Ascending aorta (tissue), 2 donors: ENCODE measurements at places on chromosomes 11 and 22. TPM values are rescaled to one million over a fixed set of nuclear protein-coding genes. Genes with fewer than 3 reads are reported as not detected.

- no peak for DNase-seq
Observed at GRCh38 chr11:109680127-109680526, 258.1 kb downstream of the C11orf87 start.

- no peak for DNase-seq
Observed at GRCh38 chr11:46526216-46527215, 67.3 kb downstream of the AMBRA1 start.

Gene SEPTIN5
- total RNA-seq, result 105 TPM

DNA sequence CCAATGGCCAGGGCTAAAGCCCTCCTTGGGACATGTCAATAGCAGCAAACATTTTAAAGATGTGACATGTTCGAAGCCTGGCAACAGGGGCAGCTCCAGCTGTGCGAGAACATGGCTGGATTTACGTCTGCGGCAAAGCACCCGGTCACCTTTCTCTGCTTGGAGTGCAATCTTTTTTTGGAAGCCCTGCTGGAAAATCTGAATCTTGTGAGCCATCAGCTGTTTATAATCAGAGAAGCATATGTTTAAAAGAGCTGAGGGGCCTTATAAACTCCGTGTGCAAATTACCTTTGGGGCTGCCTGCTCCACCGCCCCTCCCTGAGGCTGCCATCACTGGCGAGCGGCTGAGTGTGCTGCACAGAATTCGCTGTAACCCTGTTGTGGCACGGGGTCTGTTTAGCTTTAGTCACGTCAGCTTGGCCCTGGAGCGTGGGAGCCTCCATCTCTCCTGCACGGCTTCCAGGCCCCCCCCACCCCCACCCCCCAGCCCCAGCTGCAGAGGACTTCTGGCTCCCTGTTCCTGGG, 9.0 kb upstream of the KCNQ1OT1 start:
- DNase-seq, result no peak

DNA sequence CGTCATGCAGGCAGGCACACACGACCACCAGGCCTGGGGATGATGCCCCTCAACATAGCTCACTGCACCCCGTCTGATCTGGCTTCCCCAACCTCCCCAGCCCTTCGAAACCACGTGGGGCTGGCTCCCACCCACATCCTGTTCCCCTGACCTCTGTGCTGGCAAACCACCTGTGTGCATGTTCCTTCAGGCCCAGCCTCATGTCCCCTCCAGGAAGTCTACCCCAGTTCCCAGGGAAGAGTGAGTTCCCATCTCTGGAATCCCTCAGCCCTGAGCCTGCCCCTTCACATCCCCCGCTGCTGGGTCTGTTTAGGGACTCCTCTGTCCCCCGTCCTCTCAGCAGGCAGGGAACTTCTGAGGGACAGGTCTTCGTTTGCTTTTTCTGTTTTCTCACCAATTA, 7.1 kb downstream of the SLC7A4 start:
- no peak for DNase-seq

Gene PLAAT4
- 1.1 TPM for total RNA-seq

DNA sequence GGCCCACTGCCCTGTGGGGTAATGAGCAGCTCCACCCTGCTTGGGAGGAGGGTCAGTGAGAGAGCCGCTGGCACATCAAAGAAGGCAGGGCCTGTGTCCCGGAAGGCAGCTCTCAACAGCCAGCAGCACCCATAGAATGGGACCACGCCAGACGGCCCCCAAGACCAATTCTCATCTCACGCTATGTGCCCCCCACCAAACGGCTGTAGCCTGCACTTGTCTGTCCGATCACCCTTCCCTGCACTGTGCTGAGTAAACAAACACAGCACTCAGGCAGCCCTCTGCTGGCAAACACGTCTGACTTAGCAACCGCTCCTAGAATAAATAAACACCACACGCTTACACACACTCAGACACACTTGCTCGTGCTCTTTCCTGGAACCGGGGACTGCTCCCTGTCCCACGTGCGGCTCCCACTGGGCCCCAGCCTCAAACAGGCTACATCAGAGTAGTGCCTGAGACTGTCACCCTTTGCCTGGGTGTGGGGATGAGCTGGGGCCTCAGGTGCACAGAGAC, 53.2 kb upstream of the CDON start:
- DNase-seq, result peak; percentile 59

Gene RHOG
- total RNA-seq, result 60.7 TPM

DNA sequence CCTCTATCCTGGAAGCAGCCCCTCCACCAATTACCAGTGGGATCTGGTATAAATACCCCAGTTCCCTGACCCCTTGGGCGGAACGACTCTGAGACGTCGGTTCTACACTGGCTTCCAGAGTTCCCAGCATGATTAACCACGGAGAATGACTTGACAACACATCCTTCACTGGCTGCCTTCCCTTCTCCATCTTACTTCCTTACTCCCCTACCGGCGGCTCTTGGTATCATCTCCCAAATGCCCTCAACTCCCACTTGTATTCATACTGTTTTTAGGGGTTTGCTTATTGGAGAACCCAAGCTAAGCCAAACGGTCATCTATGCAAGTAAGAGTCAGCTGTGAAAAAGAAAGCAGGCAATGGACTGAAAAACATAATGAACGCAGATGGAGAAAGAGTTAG, 56.1 kb downstream of the APOL3 start:
- DNase-seq, result no peak

Gene P2RY2
- 18.3 TPM for total RNA-seq

Gene MPZL2
- total RNA-seq, result 53.0 TPM

Gene SMC1B
- total RNA-seq, result not detected

GRCh38 chr11:1401171-1401445, 11.4 kb downstream of the BRSK2 start:
- no peak for DNase-seq
